ENCODE measurements at places on chromosomes 16 and 17.
A peak's percentile ranks its signal among the peaks of the same experiment; 100 is the strongest.

GRCh38 chr17:33205552-33205951 is 87.5 kb downstream of the ASIC2 start:
- no peak for DNase-seq

- no peak for DNase-seq
Measured at GRCh38 chr17:11589716-11590115, 8.6 kb upstream of the DNAH9 start.

DNA sequence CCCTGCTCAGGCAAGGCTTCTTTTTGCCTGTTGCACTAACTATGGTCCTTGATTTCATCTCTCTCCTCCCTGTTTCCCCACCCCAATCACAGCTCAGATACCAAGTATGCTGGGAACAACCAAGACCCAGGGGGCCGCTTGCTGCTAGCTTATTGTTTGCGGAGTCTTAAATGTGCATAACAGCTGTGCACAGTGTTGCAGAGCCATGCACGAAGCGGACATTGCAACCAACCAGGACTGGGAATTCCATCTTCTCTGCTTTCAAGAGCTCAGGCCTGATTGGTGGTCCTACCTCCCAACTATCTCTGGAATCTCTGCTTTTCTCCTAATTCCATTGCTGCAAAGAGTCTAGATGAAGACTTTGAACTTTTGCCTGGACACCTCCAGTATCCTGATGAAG is 281.3 kb upstream of the TNRC6C start:
- peak; percentile 10 for DNase-seq

DNA sequence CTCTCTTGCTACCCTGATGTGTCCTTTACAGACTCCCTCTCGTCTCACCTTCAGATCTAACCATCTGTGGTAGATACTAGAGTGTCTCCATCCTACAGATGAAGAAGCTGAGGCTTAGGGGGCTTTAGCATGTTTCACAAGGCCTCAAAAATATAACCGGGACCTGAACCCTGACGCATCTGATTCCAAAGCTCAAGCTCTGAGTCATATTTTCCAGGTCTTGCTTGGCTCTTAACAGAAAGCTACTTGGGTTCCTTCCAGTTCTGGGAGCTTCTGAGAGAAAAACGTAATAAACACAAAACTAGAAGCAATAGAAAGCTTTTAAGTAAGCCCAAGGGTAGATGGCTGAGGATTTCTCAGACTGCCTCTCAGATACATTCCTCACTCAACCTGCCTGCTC is 224.3 kb upstream of the EEF2KMT start:
- DNase-seq: no peak
